ENCODE measurements at places on chromosomes 5 and 9.

- peak; percentile 33 for ATAC-seq
Observed at GRCh38 chr5:127870914-127871313, 167.7 kb downstream of the CCDC192 start.

- ATAC-seq: no peak
Observed at GRCh38 chr5:52181403-52181802, 606.3 kb upstream of the ITGA1 start.

- no peak for ATAC-seq
Observed at GRCh38 chr5:160635046-160635445, 213.4 kb downstream of the PTTG1 start.

GRCh38 chr5:139636207-139636792, 11.8 kb upstream of the CXXC5 start:
- no peak for ATAC-seq

DNA sequence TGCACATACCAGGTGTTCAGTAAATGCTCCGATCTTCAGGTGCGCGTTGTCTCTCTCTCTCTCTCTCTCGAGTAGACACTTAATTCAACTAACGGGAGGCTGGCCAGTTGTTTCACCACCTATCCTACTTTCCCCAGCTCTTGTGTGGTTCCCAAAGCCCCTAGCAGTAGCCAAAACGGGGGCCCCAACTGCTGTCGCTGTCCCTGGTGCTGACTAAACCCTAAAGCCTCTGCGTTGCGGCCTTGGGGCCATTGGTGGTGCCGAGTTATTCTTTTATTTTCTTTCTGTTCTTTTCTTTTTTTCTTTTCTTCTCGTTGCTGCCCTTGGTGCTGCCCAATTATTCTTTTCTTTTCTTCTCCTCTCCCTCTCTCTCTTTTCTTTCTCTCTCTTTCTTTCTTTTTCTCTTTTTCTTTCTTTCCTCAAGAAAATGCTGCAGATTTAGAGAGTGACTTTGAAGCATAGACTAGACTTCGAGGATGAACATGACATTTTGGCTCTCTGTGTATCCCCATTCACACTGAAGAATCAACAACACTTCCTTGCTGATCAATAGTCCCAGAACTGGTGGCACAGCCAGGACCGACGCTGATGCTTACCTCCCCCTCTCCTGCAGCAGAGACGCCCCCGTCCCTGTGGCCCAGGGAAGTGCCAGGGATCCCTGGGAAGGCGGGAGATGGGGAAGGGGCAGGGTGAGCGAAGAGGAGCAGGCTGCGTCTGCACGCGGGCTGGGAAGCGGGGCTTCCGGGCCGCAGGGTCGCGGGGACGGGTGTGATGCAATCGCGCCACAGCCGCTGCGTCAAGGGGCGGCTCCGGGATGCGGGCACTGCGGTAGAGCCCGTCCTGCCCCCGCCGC, at the start of gene FBLL1:
Gene FBLL1 (plus strand): TSS at position 785 of the 853 bp plus-strand sequence. CDS start 200 bp downstream, outside the sequence.
- ATAC-seq: peak; percentile 62

- ATAC-seq: peak; percentile 69
Observed at GRCh38 chr9:16794871-16795639, 75.4 kb downstream of the BNC2 start.

DNA sequence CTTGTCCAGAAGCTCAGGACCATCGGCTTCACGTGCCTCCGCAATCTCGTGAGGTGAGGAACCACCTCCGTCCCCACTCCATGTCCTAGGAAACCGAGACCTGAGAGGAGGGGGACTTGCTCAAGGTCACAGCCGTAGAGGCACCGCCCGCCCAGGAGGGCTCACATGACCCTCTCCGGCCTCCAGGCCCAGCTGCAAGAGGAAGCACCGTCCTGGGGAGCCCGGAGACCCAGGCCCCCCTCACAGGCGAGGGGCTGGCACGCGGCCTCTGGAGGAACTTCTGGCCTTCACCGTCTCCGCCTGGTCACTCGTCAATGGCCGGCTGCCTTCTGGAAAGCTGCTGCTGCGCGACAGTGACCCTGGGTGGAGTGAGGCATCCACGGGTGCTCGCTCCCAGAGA, 24.2 kb downstream of the FAM78A start:
- ATAC-seq: no peak

- no peak for ATAC-seq
Observed at GRCh38 chr9:80498001-80498555, 926.3 kb downstream of the TLE4 start.
